Stimulated activated CD8-positive, alpha-beta memory T cell treated with anti-CD3 and anti-CD28 coated beads, Interleukin-15, amount 100 ng/mL, for 1 hour (primary cell): ENCODE measurements at places on chromosomes 3 and 15.

DNA sequence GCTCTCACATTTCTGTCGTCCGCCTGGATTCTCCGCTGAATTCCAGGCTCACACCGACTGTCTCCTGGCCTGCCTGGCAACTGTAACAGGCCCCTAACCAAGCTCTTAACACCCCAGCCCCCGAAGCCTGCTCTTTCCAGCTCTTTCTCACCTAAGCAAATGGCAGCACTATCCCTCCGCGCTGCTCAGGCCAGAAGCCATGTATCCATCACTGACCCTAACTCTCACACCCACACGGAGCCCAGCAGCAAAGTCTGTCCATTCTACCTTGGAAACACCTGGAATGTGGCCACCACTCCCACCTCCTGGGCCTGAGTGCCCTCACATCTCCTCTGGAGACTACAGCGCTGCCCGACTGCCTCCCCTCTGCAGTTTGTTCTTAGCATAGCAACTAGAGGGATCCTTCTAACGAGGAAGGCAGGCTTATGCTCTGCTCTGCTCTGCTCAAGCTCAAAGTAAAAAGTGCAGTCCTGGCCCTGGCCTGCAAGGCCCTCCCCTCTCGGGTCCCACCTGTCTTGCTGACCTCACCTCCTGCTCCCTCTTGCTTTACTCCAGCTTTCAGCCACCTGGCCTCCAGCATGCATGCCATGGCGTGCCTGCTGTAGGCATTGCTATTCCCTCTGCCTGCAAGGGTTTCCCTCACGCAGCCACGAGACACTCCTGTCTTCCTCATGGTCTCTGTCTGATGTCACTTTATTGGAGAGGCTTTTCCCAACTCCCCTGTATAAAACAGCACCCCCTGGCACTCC, 27.2 kb downstream of the FEM1B start:
- no peak for DNase-seq

DNA sequence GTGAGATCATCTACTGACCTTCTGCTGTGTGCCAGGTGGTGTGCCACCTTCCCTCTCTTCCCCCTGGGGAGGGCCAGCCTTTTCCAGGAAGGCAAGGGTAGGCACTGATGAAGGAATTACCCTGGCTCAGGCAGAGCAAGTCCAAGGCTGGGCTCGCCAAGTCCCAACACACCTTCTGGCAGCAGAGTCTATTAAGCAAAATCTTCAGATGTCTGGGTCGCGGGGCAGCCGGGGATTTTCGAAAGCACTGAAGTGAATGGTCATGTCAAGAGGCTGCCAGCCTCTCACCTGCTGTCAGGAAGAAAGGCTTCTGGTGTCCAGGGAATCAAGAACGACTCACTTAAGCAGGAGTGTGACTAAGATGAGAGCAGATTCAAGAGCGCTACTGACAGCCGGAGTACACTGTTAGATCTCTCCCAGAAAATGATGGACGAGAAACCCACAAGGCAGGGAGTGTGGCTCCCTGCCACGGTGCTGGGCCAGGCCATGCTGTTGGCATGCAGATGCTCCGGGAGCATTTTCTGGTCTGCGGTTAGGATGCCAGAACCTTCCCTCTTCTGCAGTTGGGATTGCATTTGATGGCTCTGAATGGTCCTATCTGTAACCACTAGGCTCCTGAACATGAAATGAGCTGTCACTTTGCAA, 479.8 kb downstream of the SHQ1 start:
- DNase-seq, result no peak

GRCh38 chr3:179615458-179616173, 11.0 kb downstream of the NDUFB5 start:
- DNase-seq, result no peak

- DNase-seq, result no peak
These were observed 391.0 kb downstream of the NSUN3 start for GRCh38 chr3:94453864-94454263.

DNA sequence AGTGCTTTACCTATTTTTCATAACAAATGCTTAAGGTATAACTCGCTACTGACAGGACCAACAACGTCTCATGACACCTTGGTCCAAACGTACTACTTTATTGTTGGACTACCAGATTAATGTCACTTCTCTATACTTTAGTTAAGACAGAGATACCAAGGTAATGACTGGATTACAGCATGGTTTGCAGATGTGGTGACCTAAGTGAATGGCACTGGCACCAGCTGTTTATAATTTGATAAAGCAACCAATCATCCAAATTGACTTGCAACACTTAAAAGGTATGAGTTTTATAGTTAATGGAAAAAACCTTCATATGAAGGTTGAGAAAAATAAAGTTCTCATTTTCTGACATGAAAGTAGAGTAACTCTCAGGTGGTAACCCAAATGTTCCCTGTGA, 209.0 kb downstream of the NEK10 start:
- DNase-seq, result no peak

DNA sequence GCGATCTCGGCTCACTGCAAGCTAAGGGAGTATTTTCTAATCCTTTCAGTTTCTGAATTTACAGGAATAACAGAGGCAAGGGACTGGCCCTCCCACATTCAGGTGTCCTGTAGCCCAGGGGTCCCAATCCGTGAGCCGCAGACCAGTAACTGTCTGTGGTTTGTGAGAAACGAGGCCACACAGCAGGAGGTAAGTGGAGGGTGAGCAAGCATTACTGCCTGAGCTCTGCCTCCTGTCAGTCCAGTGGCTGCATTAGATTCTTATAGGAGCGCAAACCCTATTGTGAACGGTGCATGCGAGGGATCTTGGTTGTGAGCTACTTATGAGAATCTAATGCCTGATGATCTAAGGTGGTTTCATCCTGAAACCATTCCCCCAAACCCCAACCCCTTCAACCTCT, 5.0 kb upstream of the IL17RC start:
- DNase-seq, result no peak

GRCh38 chr3:161852744-161853143, 356.1 kb downstream of the OTOL1 start:
- no peak for DNase-seq

DNA sequence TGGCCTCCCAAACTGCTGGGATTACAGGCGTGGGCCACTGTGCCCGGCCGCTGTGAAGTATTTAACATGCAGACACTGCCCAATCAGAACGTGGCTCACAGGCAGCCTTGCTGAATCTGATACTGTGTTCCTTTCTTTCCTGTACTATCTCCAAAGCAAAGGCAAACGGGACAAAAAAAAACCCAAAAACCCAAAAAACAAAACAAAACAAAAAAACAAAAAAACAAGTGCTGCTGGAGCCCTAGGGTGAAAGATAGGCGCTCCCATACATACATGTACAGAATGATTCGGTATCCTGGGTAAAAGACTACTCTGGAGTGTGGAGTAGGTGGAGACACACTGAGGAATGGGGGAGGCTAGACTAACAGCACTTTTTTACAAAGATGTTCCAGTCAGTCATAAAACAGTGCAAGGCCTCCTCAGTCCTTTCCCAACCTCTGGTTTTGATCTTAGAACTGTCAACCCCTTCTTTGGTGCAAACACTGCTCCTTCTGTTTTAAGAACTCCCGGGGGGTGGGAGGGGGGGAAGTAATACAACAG, 7.7 kb upstream of the MAP1A start:
- no peak for DNase-seq

DNA sequence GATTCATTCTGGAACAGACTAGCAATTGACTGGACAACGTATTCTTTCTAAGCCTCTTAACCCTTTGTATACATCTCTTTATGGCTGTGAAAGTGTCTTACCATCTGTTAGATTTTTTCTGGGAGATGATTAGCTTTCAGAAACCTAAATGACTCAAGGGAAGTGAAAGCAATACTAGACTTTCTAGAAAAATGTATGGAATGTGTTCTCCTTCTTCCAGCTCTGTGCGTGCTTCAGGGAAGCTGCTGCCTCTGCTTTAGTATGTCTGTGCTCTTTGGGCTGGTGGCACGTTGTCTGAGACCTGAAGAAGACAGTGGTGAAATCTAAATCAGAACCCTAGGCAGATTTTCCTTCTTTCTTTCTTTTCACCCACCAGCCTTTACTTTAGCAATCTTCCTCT, 89.5 kb downstream of the ITPR1 start:
- DNase-seq, result no peak

DNA sequence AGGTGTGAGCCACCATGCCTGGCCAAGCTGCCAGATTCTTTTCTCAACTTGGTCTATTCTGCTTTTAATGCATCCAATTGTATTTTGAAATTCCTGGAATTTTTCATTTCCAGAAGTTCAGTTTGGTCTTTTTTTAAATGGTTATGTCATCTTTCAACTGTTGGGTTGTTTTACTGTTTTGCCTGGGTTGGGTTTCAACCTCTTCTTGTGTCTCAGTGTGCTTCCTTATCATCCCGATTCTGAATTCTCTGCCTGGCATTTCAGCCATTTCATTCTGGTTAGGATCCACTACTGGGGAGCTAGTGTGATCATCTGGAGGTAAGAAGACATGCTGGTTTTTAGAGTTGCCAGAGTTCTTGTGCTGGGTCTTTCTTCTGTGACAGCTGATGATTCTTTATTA, 61.5 kb downstream of the LRRC49 start:
- no peak for DNase-seq

- no peak for DNase-seq
These were observed 156.3 kb downstream of the HCN4 start for GRCh38 chr15:73212424-73212823.

DNA sequence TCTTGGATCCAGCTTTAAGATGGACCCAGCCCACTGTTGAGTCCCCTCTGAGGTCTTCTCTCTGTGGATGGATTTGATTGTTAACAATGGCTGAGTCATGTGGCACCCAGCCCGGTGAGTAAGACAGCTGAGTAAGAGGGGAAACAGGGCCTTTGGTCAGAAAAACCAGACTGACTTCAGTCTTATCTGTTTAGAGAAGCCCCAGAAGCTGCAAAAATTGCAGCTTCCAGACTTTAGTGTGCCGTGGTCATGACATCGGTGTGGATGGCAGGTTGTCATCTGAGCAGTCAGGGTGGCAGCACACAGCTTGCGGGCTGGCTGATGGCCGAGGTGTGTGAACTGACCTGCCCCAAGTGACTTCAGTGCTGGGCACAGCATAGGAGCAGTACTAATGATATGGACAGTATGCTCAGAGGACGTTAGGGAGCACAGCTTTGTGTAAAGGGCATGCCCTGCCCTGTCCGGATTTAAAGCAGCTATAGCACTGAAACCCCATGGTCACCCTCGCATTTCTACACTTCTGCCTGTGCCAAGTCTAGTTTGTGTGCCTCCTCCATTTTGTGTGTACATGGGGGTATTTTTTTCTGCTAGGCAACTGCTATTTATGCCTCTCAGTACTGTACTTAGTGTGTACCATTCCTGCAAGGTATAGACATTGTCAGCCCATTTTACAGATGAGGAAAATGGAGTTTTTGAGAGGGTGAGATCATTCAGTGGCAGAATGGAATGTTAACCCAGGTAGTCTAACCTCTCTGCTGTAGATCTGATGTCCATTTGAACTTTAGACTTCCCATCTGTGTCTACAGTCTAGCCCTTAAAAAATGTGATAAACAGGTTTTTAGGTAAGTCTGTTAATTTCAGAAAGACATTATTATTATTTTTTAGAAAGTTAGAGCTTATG, 44.4 kb downstream of the FLNB start:
- DNase-seq, result no peak

GRCh38 chr15:44813231-44813630, 76.9 kb downstream of the TRIM69 start:
- no peak for DNase-seq

DNA sequence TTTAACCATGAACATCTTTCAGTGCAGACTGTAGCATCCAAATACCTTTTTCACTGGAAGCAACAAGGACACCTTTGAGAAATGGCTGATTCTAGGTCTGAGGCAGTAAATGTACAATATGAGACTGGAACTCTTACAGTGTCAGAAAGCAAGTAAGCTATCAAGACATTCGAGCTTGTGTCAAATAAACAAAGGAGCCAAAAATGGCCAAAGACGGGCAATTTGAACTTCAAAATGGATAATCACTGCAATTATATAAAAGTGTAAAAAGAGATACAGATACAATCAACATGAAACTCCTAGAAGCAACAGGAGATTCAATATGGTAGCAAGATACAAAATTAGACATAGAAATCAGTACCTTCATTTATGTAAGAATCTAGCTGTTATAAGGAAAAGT, 138.5 kb upstream of the CCDC54 start:
- DNase-seq, result no peak

GRCh38 chr3:27507111-27507510, 22.9 kb upstream of the SLC4A7 start:
- DNase-seq, result no peak

GRCh38 chr3:15305359-15305844, 27.0 kb downstream of the SH3BP5 start:
- no peak for DNase-seq

DNA sequence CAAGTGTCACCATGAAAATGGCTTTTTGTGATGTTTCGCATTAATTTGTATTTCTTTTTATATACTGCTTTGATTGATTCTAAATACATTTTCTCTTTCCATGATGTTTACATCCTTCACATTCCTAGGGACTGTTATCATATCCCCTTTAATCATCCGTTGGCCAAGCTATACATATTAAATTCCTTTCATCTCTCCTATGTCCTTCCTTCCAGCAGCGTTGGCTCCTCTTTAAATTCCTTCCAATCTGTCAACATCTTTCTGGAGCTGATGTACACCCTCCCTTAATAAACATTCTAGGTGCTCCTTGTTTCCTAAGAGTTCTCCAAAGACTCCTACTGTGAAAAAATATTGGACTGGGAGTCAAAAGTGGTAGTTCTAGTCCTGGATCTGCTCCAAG, 87.8 kb downstream of the IGF2BP2 start:
- no peak for DNase-seq
